ENCODE measurements at places on chromosomes 5 and 9.

DNA sequence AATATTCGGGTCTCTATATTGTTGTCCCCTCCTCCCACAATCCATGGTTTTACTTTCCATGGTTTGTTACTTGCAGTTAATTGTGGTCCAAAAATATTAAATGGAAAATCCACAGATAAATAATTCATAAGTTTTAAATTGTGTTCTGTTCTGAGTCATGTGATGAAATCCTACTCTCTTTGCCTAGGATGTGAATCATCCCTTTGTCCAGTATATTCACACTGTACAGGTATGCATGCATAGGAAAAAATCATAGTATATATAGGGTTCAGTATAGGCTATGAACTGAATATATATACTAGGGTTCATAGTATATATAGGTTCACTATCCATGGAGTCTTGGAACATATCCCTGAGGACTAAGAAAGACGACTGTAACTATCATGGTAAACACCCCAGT is 19.6 kb downstream of the INSYN2B start:
- DNase-seq = no peak

- DNase-seq = peak; percentile 97
These were observed at the start of gene RARS1 for GRCh38 chr5:168486136-168486879. RARS1 (plus strand) TSS chr5:168486471; CDS start chr5:168486499, 28 bp downstream.

DNA sequence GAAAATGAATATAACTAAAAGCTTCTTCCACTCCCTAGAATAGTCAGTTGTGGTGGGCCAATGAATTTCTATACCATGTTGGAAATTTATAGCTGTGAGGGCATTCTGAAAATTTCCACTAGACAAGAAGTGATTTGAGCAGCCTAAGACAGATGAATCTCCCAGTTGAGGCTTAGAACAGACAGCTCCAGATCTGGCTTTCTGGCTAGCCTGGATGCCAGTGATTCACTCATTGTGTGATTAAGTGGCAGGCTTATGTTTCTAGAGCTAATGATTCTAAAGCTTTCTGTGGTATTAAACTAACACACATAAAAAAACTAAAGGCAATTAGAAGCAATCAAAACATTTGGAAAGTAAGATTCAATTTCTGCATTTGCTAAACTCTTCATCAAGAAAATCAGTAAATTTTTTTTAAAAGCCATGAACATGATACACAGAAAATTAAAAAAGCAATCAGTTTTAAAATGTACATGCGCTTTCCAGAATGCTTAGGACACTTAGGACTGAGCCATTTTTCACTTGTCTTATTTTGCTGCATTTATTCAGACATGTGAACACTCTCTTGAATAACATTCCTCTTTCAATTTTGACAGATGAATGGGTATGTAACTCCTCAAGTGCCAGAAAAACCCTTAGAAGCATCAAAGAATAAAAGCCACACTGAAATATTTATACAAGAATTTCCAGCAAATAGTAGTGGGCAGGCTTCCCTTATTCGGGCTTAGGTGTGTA is 100.5 kb upstream of the GNAQ start:
- no peak for DNase-seq

DNA sequence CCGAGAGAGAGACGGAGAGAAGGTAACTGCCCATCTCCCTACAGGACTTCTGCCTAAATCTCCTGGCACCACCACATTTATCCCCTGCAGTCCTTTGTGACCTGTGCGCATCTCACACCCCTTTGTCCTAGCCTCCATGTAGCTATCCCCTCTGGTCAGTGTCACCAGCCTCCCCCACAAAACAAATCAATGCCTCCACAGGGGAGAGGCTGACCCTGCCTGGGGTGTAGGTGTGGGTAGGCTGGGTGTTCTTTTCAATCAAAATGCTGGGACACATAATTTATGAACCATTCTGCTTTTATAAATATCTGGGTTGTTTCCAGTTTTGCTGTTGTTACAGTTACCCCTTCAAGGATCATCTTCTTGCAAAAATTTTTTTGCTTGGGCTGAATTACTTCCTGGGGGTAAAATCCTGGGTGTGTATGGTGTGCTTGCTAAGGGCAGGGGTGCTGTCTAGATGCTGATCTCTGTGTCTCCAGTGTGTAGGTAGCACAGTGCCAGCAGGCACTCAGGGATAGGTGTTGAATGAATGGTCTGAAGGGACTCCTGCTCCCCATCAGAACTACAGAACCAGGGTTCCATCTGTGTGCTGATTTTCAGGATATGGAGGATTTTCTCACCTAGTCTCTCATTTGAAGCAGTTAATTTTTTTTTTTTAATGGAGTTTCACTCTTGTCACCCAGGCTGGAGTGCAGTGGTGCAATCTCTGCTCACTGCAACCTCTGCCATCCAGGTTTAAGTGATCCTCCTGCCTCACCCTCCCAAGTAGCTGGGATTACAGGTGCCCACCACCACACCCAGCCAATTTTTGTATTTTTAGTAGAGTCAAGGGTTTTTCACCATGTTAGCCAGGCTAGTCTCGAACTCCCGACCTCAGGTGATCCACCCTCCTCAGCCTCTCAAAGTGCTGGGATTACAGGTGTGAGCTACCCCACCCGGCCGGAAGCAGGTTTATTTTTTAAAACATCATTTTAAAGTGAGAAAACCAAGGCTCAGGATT is at the start of gene GARIN3:
Gene GARIN3 (minus strand): TSS at position 51 of the 1,000 bp plus-strand sequence. CDS start 96 bp downstream, outside the sequence.
- DNase-seq = no peak

DNA sequence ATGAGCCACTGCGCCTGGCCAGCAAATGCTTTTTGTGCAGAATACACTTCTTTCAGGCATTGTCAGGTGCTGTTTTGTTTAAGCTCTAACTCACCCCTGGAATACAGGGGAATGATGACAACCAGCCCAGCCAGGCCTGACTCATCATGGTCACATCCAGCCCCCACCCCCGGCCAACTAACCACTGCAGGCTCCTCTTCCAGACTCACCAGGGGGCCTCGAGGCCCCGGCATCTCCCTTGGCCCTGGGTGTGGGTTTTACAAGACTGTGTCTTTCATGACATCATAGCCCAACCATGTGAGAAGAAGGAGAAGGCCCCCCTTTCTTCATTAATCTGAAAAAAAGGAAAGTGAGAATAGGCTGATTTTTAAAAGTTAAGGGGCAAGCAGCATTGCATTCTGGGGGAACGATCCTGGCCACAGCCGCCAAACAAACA is 35.5 kb downstream of the OLFML2A start:
- no peak for DNase-seq

- no peak for DNase-seq
These were observed 22.3 kb downstream of the ATPSCKMT start for GRCh38 chr5:10227379-10227778.

DNA sequence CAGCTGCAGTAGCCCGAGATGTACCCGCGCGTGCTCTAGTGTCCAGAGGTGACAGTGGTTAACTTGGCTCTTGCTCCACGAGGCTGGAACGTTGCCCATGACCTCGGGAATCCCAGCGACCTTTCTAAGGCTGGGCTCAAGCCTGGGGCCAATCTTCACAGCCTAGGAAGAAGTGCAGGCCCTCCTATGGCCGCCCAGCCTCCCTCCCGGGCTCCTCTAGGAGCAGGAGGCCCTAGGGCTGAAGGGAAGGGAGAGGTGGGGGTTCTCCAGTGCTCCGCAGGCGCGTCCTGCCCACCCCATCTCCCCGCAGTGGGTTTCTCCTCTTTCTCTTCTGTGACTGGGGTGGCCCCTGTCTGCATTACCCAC is 13.3 kb downstream of the NR2F1 start:
- DNase-seq = no peak

DNA sequence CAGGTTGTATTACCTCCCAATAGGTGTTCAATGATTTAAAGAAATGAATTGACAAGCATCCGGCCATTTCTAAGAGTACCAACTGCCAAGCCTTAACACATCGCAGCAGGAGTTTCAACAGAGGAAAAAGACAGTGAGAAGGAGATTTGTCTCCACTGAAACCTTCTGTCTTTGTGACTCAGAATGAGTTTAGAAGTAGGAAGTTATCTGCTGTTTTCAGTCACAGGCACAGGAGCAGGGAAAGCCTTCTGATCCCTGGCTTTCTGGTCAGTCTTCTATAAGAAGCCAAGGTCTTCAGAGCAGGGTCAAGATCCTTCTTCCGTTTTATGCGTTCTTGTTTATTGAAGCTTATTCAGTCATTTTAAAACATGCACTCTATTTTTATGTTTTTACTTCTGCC is 390.7 kb upstream of the PCSK5 start:
- DNase-seq = no peak

DNA sequence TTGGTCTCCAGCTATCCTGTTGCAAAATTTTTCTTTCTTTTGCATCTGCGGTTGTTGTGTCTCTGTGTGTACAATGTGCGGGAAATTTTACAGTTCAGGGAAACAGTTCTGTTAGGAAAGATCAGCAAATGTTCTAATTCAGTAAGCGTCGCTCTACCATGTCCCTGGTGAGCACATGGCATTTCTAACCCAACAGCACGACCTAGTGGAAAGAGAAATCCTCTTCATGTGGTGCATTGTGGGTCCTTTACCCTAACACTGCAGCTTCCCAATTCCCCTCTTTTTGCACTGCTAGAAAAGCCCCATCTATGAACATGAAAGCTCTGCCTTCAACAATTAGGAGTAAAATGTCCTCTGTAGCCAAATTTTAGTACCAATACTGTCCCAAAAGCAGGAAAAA is 974.2 kb upstream of the CDH9 start:
- no peak for DNase-seq

DNA sequence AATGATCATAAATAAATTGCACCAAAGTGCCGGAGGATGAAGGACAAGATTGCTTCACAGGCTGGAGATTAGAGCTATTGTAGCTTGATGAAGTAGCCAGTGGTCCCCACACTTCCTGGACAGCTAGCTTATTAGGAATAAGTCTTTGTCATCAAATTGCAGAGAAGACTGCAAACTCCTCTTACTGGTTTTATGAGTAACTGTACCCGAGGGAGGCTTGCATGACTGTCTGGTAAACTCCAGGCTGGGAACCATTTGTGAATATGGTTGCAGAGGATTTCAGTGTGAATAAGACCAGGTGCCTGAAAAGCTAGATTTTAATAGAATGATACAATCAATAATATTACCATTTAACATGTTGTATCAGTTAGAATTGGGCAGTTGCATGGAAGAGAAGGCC is 36.5 kb upstream of the SEMA5A start:
- DNase-seq = no peak

DNA sequence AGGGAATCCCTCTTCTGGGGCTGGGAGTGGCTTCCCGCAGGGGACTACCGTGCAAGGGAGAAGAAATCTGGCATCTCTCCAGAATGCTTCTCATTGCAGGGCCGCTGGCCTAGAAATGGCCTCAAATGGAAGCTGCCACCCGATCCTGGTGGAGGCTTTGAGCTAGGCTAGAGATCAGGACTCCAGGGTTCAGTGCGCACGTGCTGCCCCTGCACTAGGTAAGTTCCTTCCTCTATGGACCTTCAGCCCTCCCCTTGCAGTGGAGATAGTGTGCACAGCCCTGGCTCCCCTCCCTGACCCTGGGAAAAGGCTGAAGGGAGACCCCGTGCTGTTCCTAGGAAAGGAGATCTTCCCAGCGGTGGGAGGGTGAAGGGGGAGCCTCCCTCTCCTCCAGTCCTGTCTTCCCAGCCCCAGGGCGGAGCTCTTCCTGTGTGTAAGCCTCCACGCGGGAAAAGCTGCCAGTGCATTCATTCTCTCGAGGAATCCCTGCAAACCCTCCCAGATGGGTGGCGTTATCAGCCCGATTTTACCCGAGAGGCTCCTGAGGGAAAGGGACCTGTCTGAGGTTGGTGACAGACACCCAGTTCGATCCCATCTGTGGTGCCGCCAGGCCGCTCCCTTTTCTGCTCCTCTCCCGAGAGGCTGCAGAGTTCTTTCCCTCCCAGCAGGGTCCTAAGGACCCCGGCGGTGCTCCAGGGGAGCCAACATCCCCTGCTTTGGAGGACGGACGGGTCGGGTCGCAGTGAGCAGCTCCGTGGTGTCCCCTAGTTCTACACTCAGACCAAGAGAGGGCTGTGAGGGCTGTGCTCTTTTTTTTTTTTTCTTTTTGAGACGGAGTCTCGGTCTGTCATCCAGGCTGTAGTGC is 1.4 kb upstream of the CERCAM start:
- DNase-seq = no peak

DNA sequence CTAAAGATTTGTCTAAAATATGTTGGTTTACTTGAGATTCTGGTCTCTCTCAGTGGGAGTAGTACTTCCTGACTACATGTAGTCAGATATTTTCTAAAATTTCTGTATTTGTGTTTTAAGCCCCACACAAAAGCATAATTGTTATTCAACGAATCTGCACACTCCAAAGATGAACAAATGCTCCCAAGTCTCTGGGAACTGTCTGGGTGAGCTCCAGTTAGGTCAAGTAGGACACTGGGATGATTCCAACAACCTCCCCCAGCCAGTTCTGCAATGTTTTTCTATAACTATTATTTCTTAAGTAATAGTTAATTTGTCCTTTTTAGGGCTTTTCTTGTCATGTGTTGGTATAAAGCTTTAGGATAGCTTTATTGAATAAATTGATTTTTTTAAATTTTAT is 174.6 kb downstream of the FAM174A start:
- DNase-seq = no peak

- no peak for DNase-seq
These were observed 218.7 kb downstream of the NFIB start for GRCh38 chr9:14095277-14095676.

GRCh38 chr9:37917801-37918664 is 14.1 kb upstream of the SLC25A51 start:
- DNase-seq = no peak

- peak; percentile 48 for DNase-seq
These were observed 334.4 kb downstream of the CWC27 start for GRCh38 chr5:65102976-65103711.

GRCh38 chr9:83219924-83220438 is 157.0 kb upstream of the RASEF start:
- no peak for DNase-seq

GRCh38 chr5:39118638-39119037 is 44.4 kb upstream of the RICTOR start:
- no peak for DNase-seq

All from D341Med (cell line).